ENCODE measurements at places on chromosomes 13 and 19. TPM values are rescaled to one million over a fixed set of nuclear protein-coding genes. Genes with fewer than 3 reads are reported as not detected.
A peak's percentile ranks its signal among the peaks of the same experiment; 100 is the strongest.

GRCh38 chr19:54096617-54097106, 3.9 kb downstream of the OSCAR start:
- DNase-seq, result peak; percentile 62
- peaks cover 41% of the 10 kb centered on the region for H3K27me3 ChIP-seq
- no peak overlapping the region for H3K27ac ChIP-seq
- peaks cover 6% of the 10 kb centered on the region for H3K4me1 ChIP-seq
- peak overlapping the region; percentile 76 for H3K4me3 ChIP-seq

- 0 out of 2 replicates have a peak, but pooled peaks cover 9% of the 10 kb centered on the region for H3K4me1 ChIP-seq
- no peak for DNase-seq
- peaks cover 9% of the 10 kb centered on the region for H3K36me3 ChIP-seq
These were observed 91.8 kb downstream of the MIPEP start for GRCh38 chr13:23797276-23797903.

The APOE gene
- 1,438 TPM for total RNA-seq

- peaks cover 37% of the 10 kb centered on the region for H3K27me3 ChIP-seq
- no peak overlapping the region for H3K4me3 ChIP-seq
- no peak overlapping the region for H3K27ac ChIP-seq
- H3K36me3 ChIP-seq, result no peaks in the 10 kb centered on the region
- peaks cover 11% of the 10 kb centered on the region for H3K4me1 ChIP-seq
These were observed 1.3 kb downstream of the OSCAR start for GRCh38 chr19:54099190-54099902.

The HRC gene
- total RNA-seq, result 1.4 TPM

GRCh38 chr13:64912141-64912540, 2318.0 kb downstream of the PCDH9 start:
- no peaks in the 10 kb centered on the region for H3K36me3 ChIP-seq
- no peaks in the 10 kb centered on the region for H3K27me3 ChIP-seq
- H3K4me1 ChIP-seq, result no peaks in the 10 kb centered on the region
- no peak overlapping the region for H3K27ac ChIP-seq
- H3K4me3 ChIP-seq, result no peak overlapping the region

- no peaks in the 10 kb centered on the region for H3K36me3 ChIP-seq
- H3K27ac ChIP-seq, result no peak overlapping the region
- no peak overlapping the region for H3K4me3 ChIP-seq
- no peaks in the 10 kb centered on the region for H3K27me3 ChIP-seq
These were observed 78.3 kb downstream of the ELF1 start for GRCh38 chr13:40940841-40941240.

GRCh38 chr13:98374750-98375149, 197.7 kb upstream of the RNF113B start:
- H3K4me1 ChIP-seq, result peaks cover 31% of the 10 kb centered on the region
- no peak overlapping the region for H3K4me3 ChIP-seq
- no peak for DNase-seq

GRCh38 chr13:81012031-81012430, 671.1 kb upstream of the SPRY2 start:
- no peaks in the 10 kb centered on the region for H3K4me1 ChIP-seq
- no peaks in the 10 kb centered on the region for H3K27me3 ChIP-seq
- DNase-seq, result peak; percentile 15
- H3K36me3 ChIP-seq, result no peaks in the 10 kb centered on the region

DNA sequence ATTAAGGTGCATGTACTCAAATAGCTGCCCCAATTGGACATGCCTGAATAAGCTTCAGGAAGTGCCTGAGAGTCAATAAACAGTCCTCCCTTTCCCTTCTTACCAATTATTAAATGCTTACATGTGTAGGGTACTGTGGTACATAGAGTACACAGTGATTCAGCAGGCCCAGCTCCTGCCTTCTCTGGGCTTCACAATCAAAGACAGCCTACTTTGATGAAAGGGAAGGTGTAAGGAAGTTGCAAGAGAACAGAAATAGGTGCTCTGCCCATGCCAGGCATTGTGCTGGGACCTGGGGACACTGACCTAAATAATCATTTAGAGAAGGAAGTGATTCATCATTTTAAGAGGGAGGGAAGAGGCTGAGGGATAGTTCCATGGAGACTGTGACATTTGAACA, 17.2 kb downstream of the FRY start:
- H3K36me3 ChIP-seq, result no peaks in the 10 kb centered on the region
- H3K4me1 ChIP-seq, result peaks cover 16% of the 10 kb centered on the region
- no peak overlapping the region for H3K4me3 ChIP-seq
- no peak overlapping the region for H3K27ac ChIP-seq

DNA sequence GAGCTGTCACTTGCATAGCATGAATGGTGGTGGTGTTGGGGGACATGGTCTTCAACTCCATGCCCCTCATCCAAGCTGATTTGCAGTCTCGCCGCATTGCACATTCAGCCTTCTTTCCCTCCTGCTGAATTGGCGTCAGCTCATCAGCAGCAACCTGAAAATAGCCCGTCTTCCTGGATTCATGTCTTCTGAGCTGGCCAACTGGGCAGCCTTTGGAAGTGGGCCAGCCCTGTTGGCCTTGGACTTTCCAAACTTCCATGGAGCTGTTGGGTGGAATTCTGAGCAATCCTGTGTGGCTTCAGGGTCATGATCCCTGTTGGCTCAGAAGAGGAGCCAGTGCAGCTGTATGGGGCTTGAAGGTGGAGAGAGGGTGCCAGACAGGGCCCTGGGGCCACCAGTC, 68.8 kb downstream of the ZNF536 start:
- H3K4me3 ChIP-seq, result no peak overlapping the region
- peaks cover 10% of the 10 kb centered on the region for H3K4me1 ChIP-seq
- no peaks in the 10 kb centered on the region for H3K27me3 ChIP-seq
- no peak overlapping the region for H3K27ac ChIP-seq
- DNase-seq, result no peak
- H3K36me3 ChIP-seq, result no peaks in the 10 kb centered on the region

Measured in GM23338 (cell line).